ENCODE measurements at places on chromosomes 6 and 20.

DNA sequence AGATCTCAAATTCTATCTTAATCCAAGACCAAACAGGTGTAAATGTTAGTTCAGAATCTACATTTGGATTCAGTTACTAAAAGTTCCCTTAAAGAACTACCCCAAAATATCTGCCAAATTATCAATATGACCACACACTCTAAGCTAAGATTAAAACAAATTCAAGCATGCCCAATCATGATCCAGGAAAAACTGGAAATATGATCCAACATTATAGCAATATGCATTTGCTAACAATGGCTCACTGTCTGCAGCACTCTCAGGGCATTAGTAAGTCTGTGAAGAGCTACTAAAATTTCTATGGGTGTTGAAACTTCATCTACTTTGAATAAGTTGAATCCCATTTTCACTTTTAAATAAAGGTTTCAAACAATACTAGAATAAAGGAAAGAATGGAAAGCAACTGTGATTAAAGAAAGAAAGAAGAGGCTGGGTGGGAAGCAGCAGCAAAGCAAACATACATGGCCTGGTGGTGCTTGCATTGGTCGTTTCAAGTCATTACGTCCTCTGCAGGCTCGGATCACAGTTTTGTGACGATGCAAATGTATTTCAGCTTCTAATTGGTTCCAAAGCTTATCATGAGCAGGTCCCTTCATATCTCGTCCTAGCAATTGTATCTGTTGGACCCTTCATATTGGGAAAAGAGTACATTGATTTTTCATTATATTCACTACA lies 29.2 kb downstream of the GOPC start:
- no peak for DNase-seq

- DNase-seq, result no peak
These were observed 209.8 kb downstream of the ATXN1 start for GRCh38 chr6:16551466-16551865.

DNA sequence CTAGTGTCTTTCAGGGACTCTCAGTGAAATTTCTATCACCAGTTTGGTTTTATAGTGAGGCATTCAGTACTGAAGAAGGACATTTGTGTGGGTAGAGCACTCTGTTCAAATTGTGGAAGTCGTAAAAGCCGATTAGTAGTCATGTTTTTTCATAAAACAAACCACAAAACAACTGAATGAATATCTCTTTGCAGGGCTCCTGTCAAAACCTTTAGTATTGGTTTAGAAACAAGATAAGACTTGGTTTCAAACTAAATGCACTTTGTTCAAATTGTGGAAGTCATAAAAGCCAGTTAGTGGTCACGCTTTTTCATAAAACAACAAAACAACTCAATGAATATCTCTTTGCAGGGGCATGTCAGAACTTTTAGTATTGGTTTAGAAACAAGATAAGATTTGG lies 23.8 kb downstream of the ADGRF4 start:
- no peak for DNase-seq

- peak; percentile 29 for DNase-seq
These were observed 481 bp downstream of the SERPINB6 start for GRCh38 chr6:2970753-2971419.

DNA sequence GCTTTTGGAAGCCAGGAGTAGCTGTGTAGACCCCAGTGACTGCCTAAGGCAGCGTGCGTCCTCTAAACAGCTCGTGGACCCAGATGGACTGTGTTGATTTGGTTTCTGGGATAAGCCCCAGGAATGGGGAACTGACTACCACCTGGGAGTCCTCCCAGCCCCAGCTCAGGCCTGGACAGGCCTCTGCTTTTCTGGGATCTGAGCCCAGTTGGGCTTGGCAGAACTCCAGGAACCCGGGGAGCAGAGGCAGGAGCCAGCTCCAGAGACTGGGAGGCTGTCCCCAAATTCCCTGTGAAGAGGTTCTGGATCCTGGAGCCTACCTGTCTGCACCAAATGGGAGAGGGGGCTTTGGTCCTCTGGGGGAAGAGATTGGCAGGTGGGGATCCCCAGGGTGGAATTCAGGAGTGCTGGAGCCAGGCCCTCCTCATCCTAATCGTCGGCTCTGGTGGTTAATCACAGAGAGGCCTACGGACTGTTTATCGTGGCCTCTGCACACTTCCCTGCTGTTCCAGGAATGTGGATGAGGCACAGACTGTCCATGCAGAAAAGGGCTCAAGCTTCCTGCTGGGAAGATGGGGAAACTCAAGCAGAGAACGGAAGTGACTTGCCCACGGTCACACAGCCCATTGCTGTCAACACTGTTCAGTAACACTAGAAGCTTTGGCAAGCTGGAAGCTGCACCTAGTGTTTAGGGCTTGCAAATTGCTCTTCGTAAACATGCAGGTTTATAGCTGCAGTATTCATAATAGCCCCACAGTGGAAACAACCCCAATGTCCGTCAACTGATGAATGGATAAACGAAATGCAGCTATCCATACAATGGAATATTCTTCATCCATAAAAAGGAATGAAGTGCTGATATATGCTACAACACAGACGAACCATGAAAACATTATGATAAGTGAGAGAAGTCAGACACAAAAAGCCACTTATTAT lies 100.6 kb downstream of the KCNB1 start:
- DNase-seq, result no peak

DNA sequence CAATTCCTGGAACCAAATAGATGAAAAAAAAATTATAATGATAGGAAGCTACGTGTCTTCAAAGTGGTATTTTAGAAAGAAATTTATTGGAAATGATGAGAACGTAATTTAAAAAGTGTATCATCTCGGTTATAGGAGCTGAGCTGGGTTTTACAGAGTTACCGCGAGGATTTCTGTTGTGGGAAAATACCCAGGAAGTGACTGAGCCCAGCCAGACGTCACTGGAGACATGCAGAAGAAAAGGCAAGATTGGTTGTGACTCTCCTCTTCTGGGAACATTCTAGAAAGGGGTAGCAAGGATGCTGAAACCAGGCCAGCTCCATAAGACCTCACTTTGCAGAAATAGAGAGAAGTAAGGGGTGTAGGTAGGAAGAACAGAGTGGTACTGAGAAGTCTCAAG lies 95.9 kb upstream of the ADGRF1 start:
- no peak for DNase-seq

- no peak for DNase-seq
These were observed 70.8 kb downstream of the PYGB start for GRCh38 chr20:25318471-25319240.

- no peak for DNase-seq
These were observed 1.1 kb downstream of the PAX1 start for GRCh38 chr20:21706261-21707195.

GRCh38 chr6:105526225-105526872 lies 123.5 kb upstream of the PREP start:
- DNase-seq, result no peak

DNA sequence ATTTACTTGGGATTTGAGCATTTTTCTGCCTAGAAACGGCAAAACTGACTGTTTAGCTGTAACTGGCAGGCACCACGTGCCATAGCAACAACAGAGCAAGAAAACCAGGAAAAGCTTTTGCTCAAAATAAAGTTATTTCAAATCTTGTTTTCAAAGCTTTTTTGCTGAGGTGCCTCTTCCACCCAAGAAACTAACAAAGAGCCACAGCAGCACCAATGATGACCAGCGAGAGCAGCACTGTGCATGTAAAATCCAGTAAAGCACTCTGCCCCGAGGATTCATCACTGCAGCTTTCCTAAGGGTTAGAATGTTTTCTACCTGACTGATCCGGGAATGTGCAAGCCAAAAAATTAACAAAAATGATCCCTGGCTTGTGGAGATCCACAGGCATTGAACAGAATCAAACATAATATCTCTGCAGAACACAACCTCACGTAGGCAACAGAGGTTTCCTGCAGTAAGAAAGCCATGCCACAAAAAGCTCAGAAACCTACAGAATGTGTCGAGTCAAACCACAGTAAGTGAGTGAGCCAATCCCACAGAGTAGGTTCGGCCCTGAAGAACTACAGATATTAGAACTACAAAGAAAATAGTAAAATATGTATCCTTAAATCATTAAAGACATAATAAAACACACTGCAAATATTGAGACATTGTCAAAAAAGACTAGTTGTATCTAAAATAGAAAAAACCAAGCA lies 7.4 kb upstream of the ULBP3 start:
- no peak for DNase-seq

DNA sequence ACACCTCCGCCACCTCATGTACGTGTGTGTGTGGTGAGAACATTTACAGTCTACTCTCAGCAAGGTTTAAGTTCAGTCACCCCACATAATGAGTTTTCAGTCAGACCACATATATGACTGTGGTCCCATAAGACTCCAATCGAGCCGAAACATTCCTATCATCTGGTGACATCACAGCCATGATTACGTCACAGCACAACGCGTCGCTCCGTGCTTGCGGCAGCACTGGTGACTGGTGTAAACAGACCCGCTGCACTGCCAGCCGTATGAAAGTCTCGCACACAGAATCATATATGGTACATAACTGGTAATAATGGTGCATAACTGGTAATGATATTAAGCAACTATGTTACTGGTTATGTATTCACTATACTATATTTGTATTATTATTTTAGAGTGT lies 150.7 kb downstream of the DLL1 start:
- DNase-seq, result no peak

GRCh38 chr6:37442416-37443215 lies 9.6 kb downstream of the CMTR1 start:
- DNase-seq, result no peak

- no peak for DNase-seq
These were observed 108.6 kb downstream of the ESR1 start for GRCh38 chr6:151916075-151916474.

DNA sequence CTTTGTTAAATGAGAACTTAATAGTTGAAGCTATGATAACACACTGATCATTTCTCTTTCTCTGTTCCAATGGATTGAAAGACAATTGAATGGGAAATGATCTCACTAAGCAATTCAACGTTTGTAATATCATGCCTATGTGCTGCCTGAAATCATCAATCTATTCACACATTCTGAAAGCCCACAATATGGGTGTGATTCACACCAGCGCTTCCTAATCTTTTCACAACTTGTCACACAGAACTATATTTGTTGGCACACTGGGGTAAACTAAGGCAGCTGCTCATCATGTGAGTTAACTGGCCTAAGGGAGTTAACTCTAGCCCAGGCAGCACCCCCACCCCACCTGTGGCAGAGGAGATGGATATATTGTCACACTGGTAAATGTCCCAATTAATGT lies 37.1 kb upstream of the UTRN start:
- DNase-seq, result no peak

GRCh38 chr20:1555952-1556351 lies 1.6 kb downstream of the SIRPD start:
- no peak for DNase-seq

DNA sequence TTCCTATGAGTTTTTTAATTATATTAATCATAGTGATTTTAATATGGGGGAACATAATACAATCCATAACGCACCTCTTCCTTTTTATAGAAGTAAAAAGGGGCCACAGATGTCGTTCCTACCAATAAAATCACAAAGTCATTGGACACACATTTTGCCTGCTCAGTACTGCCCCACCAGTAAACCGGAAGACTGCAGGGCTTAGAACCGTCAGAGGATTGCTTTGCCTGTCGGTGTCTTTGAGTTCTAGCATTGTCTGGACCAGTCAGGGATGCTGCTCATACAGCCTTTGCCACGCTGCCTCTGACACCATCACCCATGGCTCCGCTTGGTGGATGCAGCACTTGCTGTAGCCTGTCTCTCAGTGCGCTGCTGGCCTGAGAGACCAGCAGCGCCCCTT lies 853.6 kb downstream of the C6orf118 start:
- no peak for DNase-seq

GRCh38 chr20:22241609-22242008 lies 342.8 kb downstream of the FOXA2 start:
- no peak for DNase-seq

GRCh38 chr6:16414205-16414604 lies 175.8 kb downstream of the GMPR start:
- DNase-seq, result no peak

DNA sequence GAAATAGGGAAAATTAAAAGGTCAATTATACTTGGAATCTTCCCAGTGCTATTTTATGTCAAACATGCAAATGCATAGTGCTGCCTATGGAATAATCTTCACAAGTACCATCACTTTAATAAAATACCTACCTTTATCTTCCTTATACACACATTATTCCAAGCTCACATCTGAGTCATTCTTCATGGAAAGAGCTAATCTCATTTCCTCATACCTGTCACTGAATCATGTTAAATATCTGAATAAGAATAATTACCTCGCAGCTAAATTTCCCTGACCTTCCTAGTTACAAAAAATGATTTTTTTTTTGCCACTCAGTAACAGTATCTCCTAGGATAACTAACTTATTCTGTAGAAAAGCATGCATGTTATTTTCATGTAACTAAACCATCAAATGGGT lies 661.4 kb upstream of the HS3ST5 start:
- DNase-seq, result no peak

- no peak for DNase-seq
These were observed 155.2 kb downstream of the NFATC2 start for GRCh38 chr20:51387125-51387875.

GRCh38 chr6:6152060-6152459 lies 145.3 kb upstream of the NRN1 start:
- DNase-seq, result no peak

GRCh38 chr6:23250556-23250955 lies 681.2 kb downstream of the HDGFL1 start:
- no peak for DNase-seq
